CD4-positive, alpha-beta T cell treated with Interferon gamma for 1 hour (primary cell): ENCODE measurements at places on chromosomes 6 and 20.

DNA sequence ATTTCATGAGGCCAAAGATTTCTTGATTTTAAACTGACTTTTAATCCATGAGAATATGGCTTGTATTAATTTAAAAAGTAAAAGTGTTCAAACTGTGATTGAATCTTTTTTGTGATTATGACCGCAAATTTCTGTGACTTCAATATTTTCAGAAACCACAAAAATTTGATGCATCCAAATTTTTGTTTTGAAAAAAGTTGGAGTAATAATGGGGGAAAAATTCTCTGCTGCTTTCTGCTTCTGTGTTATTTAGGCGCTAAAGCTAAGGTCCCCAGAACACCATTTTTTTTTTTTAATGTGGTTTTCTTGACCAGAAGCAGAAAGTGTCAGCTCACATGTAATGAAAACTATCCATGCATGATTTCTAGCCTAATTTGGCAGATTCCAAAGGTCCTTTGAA, 65.3 kb downstream of the GRIK2 start:
- DNase-seq = no peak

DNA sequence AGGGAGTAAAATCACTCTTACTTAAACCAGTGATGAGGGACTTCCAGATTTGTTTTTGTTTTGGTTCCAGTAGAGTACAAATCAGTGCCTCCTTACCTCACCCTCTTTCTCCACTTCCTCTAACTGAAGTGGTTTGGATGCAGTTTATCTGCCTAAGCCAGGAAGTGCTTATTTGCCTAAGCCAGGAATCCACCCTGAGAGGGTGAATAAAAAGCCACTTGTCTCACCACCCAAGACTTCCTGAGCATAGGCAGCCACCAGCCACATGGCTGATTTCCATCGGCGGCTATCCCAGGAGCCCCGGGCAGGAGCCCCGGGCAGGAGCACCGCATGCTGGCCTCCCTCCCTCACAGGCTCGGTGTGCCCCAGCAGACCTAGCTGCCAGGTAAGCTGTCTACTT, 12.0 kb downstream of the LRP11 start:
- no peak for DNase-seq

DNA sequence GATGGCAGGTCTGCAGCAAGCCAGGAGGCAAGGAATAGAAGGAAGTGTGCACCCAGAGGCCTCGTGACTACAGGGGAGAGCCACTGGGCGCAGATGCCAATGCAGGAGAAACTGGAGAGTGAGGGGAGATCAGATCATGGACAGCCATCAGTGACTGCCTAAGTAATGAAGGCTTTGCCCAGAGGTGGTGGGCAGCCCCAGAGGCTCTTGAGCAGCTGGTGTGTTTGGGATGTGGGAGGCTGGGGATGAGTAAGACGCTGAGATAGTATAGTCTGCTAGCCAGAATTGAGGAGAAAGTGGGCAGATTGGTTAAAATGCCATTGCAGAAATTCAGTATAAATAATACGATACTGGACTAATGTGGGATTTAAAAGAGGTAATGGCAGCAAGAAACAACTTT, 111.9 kb downstream of the MAP3K4 start:
- DNase-seq = no peak

- no peak for DNase-seq
Measured at GRCh38 chr6:89221129-89221528, 4.0 kb upstream of the GABRR1 start.

DNA sequence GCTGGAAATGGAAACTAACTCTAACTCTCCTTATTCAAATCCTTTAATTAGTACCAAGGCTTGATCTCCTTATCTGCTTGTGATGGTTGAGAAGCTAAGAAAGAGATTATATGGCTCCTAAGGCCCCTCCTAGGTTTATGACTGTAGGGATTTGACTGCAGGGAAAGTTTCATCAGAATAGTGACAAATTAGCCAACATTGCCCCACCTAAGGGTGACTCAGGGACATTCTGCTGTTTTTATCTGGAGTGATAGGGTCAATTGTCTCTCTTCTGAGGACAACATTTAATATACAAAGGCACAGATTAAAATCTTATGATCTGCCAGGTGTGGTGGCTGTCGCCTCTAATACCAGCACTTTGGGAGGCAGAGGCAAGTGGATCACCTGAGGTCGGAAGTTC, 138.1 kb upstream of the MARCKS start:
- no peak for DNase-seq

DNA sequence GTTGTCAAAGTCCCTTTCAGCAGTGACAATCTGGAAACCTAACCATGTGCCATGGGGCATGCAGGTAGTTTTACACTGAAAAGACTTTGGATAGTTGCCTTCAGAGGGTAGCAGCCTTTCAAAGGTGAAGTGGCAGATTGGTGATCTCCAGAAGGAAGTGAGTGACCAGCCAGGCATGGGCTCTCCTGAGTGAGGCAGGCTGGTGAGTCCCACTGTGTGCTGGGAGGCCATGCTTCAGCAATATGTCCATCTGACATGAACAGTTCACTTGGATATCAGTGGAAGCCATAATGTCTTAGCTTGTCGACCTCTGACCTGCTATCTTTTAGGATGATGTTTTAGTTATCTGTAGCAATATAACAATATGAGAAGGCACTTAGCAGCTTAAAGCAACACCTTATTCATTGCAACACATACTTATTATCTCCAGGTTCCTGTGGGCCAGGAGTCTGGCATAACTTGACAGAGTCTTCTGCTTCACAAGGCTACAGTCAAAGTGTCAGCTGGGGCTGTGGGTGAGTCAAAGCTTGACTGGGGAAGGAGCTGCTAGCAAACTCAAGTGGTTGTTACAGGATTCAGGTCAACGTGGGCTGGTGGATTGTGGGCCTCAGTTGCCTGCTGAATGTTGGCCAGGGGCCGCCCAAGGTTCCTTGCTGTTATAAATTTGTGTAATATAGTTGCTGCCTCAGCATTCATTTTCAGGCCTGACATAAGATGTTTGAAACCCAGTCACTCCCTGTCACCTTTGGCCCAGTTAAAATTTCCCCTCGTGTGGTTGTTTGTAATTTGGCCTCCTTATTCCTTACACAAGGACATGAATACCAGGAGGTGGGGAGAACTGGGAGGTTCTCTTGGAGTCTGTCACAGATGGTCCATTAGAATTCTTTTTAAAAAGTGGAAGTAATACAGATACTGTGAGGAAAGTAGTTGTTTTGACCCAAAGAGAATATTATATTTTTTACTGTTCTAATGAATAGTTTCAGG, 100.2 kb downstream of the UST start:
- DNase-seq = no peak

DNA sequence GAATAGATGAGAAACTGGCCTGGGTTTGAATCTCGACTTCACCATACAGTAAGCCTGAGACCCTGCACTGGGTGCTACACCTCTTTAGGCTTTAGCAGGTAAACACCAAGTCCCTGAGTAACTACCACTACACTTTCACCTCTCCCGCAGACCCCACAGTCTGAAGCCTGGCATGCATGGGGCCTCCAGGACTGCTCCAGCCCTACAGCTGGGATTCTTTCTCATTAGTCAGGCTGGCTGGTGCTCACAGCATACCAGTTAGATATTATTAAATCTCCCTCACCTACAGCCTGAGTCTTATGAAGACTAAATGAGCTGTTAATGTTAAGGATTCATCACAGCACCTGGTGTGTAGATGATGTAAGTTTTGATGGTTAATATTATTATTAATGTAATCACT, 388.7 kb downstream of the ARHGAP18 start:
- no peak for DNase-seq

DNA sequence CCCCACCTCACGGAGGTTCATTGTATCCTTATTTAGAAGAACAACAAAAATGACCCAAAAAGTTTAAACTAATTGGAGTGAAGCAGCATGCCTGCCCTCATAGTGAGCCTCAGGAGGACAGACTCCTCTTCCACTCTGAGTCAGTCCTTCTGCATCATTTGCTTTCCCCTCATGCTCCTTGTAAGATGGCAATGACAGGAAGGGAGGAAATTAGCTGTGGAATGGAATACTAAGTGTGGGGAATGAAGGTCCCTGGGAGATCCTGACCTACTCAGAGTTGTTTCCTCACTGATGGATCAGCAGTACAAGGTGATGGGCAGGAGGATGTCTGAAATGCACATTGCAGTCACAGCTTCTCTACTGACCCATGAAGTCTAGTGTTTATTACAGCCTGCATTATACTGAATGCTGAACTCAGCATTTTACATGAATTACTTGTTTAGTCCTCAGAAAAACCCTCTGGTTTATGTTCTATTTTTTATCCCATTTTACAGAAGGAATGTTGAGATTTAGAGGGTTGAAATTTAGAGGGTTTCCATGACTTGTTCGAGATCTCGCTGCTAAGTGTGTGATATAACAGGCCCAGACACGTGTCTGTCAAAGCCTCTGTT, 212.0 kb upstream of the PCSK2 start:
- no peak for DNase-seq

- no peak for DNase-seq
Measured at GRCh38 chr6:42032366-42032765, 18.0 kb upstream of the TAF8 start.

- DNase-seq = no peak
Measured at GRCh38 chr6:111461860-111462259, 21.2 kb downstream of the REV3L start.

DNA sequence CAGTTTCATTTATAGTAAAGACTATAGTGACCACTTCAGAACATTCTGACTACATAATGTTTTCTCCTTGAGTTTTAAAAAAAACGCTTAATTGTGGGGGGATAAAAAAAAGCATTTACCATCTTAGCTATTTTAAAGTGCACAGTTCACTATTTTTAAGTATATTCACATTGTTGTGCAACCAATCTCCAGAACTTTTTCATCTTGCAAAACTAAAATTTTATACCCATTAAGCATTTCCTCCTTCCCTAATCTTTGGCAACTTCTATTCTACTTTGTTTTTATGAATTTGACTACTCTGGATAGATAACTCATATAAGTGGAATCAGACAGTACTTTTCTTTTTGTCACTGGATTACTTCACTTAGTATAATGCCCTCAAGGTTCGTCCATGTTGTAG, 62.3 kb downstream of the FKBP5 start:
- no peak for DNase-seq

DNA sequence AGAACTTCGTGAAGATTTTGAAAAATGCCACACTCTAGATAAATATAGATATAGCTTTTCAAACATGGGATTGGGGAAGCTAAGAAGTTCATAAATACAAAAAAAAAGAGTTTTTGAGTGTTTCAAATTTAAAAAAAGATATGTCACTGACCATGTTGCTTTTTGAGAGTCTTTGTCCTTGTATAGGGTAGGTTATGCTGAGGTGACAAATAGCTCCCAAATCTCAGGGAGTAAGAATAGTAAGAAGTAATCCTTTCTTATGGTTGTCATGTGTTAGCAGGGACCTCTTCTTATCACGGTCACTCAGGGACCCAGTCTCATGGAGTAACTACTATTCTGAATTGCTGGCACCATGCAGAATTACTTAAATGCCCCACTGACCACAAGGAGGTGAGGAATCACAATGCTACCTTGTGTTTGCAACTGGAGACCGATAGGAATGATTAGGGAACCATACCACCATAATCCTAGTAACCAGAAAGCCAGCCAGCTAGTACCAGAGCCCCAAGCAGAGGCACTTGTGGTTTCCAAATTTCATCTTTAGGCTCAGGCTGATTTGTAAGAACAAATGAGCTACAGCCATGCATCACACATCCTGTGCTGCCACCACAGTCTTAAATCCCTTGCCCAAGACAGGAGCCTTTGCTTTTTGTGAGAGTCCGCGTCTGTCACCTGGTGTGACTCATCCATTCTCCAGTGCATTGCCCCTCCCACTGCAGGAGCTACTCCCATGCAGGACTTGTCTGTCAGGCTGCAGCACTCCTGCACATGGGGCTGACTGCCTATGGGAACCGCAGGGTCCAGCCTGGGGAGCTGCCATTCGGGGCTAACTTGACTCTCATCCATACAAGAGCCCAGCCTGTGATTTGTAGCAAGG, 42.4 kb upstream of the ADGRF4 start:
- no peak for DNase-seq

DNA sequence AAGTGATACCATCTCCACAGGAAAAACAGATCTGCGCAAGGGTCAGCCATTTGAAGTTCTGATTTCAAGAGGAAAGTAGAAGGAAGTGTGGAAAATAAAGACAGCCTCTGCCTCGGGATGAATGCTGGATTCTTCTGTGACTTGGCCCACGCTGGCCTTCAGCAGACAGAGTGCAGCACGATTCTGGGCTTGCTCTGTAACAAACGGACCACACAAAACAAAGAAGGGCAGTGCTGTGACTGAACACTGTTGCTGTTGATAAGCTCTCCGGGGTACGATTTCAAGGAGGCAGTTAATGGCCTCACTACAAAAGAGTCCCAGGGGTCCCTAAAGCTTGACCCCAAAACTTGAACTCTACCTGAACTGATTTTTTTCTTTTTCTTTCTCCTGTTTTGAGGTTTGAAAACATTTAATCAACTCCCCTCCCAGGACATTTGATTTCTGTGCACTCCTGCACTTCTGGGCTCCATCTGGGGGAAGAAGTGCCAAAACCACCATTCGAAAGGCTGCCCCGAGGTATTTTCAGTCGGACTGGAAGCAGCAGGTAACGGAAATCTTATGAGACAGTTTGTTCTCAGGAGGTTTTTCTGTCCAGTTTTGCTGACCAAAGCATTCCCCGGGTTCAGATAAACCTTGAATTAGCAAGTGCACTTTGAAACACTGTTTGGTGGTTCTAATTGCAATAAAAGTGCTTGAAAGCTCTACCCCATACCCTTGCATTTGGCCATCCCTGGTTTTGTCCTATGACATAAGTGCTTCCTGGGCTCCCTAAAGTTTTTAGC, 189.6 kb downstream of the MYLK4 start:
- DNase-seq = no peak

- DNase-seq = peak; percentile 55
Measured at GRCh38 chr6:25556516-25556915, 95.5 kb upstream of the SCGN start.

GRCh38 chr6:77458421-77458820, 4.9 kb downstream of the HTR1B start:
- DNase-seq = no peak

GRCh38 chr20:25397821-25398220, 7.2 kb upstream of the ABHD12 start:
- no peak for DNase-seq
